ENCODE measurements at places on chromosomes 6 and 20.

- DNase-seq, result no peak
Measured at GRCh38 chr6:145631374-145631773, 103.9 kb downstream of the EPM2A start.

- DNase-seq, result no peak
Measured at GRCh38 chr20:64045346-64046011, 4.0 kb downstream of the SOX18 start.

- no peak for DNase-seq
Measured at GRCh38 chr6:110315869-110316398, 42.2 kb downstream of the METTL24 start.

GRCh38 chr6:106609699-106610098 lies 19.6 kb downstream of the RTN4IP1 start:
- DNase-seq, result peak; percentile 20

DNA sequence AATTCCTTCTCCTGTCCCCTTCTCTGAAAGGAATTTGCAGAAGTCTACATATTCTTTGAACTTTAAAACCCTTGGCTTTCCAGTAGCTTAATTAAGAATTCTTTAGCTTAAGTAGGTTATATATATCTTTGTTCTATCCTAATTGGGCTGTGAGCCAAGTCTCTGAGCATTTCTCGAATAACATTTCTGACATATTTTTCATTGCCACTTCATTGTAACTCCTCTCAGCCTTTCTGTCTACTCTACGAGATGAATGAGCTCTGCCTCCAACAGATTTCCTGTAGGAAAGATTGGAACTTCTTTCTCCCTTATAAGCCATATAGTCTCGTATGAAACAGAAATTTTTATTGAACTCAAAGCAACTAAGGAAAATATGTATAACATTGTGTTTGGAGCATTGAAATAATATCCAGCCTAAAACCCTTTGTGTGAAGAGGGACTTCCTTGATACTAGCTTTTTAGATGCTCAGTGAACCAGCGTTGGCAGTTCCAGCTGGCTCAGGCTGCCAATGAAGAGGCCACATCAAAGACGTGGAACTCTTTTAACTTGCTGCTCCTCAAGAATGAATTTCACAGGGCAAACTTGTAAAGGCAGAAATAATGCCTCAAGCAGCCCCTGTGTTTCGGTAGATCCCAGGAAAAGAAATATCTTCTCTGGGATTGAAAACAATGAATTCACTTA lies 87.7 kb upstream of the NOX3 start:
- peak; percentile 43 for DNase-seq

DNA sequence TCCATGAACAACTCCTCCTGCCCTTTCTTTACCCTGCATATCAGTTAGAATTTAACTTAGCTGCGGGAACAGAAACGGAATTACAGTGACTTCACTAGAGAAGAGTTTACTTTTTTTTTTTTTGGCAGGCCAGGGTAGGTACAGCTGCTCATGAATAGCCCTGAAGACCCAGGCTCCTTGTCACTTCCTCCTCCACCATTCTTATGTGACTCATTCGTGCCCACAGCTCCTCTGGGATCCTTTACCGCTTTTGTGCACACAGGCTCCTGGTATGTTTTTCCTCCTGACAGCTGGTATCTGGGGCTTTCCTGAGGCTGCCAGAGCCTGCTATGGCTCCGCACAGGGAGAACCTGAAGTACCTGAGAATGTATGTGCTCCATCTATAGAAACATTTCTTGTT lies 3.9 kb upstream of the KCNS1 start:
- DNase-seq, result peak; percentile 44

DNA sequence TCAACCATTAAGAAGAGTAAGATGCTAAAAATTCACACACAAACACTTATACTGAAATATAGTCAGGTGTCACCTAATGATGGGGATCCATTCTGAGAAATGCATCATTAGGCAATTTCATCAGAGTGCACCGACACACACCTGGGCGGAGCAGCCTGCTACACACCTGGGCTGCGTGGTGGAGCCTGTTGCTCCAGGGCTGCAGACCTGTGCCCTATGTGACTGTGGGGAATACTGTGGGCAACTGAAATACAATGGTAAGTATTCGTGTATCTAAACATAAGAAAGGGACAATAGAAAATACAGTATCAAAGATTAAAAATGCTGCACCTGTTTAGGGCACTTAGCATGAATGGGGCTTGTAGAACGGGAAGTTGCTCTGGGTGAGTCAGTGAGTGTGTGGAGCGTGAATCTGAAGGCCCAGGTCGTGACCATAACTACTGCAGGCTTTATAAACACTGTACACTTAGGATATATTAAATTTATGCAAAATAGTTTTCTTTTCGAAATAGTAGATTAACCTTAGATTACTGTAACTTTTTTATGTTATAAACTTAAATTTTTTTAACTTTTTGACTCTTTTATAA lies 124.4 kb upstream of the AFDN start:
- peak; percentile 36 for DNase-seq

DNA sequence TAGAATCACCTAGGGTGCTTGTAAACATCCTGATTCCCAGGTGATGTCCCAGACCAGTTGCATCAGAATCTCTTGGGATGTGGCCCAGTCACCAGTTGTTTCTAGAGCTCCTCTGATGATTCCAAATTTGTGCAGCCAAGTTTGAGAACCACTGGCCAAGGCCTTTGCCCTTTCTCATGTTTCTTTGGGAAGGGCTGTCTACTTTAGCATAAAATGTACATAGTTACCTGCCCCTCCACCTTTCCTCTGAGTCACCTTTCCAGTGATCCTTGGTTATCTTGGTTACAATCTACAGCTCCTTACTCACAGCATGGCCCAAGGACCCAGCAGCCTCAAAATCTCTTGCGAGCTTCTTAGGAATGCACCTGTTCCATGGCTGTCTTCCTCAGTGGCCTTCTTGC lies 266.4 kb upstream of the PRND start:
- no peak for DNase-seq

DNA sequence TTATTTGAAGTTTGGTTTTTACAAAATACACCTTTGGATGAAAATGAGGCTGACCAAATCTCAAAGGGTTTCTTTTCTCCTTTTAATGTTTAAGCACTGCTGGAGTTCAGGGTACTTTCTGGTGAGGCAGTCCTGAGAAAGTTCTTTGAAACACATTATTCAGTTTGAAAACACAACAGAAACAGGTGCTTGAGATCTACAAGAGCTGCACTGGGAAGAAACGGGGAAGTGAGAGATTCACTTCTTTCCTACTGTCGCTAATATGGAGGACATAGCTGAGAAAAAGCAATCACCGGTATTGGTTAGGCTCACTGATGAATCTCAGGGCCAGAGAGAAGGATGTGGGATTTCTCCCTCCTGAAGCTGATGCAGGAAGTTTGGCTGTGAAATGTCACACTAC lies 22.9 kb upstream of the TMEM170B start:
- no peak for DNase-seq

DNA sequence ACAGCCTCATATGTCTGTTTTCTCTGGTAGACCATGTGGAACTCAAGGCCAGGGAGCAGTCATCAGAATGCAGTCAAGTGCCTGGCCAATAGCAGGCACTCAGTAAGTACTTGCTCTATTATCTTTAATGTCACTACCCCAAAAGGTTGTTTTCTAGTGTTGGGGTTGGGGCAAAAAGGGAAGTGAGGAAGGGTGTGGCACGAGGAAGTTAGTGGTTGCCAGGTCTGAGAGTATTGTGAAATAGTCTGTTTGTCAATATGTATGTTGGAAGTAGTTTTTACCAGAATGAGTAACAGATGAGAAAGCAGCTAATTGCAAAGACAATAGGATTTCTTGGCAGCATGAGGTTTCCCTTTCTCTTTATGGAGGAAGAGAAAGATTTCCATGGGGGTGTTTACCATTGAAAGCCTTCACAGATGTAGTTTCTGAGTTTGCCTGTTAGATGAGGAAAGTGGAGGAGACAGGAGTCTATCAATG lies 59.5 kb upstream of the ARMH2 start:
- no peak for DNase-seq

DNA sequence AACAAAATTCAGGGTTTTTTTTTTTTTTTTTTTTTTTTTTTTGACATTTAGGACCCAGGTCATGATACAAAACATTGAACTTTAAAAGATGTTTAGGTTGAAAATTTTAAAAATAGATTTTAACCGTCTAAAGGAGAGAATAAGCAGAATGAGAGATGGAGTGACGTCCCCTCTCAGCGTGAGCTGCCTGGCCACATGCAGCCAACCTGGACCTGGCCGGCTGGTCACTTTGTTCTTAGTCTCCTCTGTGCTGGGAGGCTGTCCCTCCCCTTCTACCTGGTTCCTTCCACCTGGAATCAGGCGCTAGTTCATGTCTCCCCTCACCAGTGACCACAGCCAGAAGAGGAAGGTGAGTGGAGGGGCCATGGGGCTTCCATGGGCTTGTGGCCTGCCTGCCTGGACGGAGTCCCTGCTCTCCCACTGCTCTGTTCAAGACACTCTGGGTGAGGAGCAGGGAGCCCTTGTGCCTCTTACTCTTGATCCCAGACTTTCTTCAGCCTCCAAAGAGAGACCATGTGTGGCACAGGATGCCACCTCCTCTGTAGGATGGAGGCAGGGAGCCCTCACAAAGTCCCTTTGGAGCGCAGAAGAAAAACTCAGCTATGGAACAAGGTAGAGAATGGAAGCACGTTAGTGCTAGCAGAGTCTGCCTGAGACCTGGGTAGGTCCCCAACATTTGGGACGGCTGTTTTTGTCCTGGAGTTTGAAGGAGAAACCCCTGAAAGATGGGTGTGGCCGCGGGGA lies 31.7 kb downstream of the IRF4 start:
- DNase-seq, result no peak

GRCh38 chr20:45985573-45985972 lies 13.6 kb upstream of the ZNF335 start:
- DNase-seq, result no peak

GRCh38 chr20:43015566-43015965 lies 174.1 kb downstream of the PTPRT start:
- no peak for DNase-seq

DNA sequence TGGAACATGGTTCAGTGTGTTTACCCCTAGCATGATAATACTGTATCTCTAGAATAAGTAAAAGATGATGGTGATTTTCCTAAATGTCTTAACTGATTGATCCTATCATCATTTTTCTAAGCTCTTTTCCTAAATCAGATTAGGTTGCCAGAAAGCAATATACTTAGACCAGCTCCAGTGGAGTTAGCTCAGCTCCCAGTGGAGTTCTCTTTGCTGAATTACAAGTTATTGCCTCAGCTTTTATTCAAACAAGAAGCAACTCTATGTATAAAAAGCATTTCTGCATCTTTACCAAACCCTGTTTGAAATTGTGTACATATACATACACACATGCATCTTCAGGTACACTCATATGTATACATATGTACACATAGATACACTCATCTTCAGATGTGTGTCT lies 44.9 kb downstream of the SNX9 start:
- DNase-seq, result no peak

- no peak for DNase-seq
Measured at GRCh38 chr6:130869681-130870080, 42.5 kb downstream of the SMLR1 start.

- DNase-seq, result no peak
Measured at GRCh38 chr20:43680981-43681380, 14.1 kb downstream of the MYBL2 start.

GRCh38 chr6:53199156-53199555 lies 50.5 kb upstream of the GCM1 start:
- no peak for DNase-seq

GRCh38 chr6:55898342-55898741 lies 23.0 kb upstream of the BMP5 start:
- DNase-seq, result no peak

GRCh38 chr20:22160101-22160652 lies 424.2 kb downstream of the FOXA2 start:
- no peak for DNase-seq

DNA sequence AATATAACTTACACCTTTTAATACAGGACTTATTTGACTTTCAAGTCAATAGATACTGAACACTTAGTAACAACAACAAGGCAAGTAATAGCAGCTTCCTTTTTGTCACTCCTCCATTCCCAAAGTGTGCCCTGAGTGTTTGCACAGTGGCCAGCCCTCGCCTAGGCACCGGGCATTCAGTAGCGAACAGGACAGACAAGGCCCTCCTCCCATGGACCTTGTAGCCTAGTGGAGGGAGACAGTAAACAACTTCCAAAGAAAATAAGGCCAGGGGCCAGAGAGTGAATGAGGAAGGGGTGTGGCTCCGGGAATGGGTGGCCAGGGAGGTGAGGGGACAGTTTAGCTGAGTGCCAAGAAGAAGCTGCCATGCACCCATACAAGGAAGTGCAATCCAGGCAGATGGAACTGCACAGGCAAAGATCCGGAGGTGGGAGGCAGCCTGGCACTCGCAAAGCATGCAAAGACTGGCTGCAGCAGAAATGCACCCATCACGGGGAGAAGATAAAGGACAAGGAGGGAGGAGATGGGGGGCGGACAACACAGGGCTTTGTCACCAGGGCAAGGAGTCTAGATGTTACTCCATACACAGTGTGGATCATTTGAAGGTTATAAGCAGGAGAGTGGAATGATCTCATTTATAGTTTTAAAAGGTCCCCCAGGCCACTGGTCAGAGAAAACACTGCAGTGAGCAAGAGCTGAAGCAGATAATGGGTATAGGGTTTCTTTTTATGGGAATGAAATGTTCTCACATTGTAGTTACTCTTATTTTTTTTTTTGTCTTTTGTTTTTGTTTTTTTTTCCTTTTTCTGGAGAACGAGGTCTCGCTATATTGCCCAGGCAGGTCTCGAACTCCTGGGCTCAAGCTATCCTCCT lies 32.2 kb downstream of the ATP9A start:
- no peak for DNase-seq

GRCh38 chr6:47231151-47231550 lies 78.6 kb downstream of the TNFRSF21 start:
- no peak for DNase-seq

GRCh38 chr6:99894815-99895214 lies 99.2 kb downstream of the MCHR2 start:
- DNase-seq, result no peak

DNA sequence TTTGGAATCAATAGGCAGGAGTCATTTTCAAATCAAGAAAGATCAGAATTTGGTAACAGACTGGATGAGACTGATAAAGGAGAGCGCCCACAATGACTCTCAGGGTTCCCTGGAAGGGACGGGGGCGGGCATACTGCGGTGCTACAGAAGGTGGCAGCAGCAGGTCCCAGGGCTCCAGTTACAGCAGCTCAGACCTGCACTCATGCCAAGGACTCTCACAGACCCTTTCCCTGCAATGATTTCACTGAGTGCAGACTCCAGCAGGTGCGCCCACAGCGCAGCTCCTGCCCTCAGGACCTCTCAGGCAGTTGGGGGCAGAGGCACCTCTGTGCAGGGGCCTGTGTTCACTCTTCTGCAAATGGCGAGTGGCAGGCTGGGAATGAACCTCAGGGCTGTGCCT lies 359.8 kb downstream of the ZFAND3 start:
- no peak for DNase-seq

- DNase-seq, result peak; percentile 57
Measured at GRCh38 chr20:49620364-49621240, 52.7 kb upstream of the PTGIS start.
